ENCODE measurements at places on chromosomes 13 and 19.

- no peak for DNase-seq
Observed at GRCh38 chr13:100460791-100461190, 127.8 kb downstream of the GGACT start.

- DNase-seq, result no peak
Observed at GRCh38 chr19:51740356-51740755, 11.3 kb downstream of the FPR1 start.

DNA sequence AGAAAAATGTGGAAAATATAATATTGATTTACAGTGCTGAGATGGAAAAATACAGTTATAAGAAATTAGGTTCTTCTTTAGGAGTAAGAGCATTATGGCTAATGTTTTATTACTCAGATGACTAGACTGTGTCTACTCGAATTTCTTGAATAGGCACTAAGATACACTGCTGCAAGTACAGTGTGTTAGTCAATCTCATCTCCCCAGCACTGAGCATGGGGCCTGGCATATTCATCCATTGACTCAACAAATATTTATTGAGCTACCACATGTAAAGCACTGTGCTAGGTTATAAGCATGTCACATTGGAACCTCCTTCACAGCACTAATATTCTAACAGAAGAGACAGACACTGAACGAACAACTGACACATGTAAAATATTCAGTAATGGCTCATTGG lies 242.5 kb upstream of the GPC6 start:
- no peak for DNase-seq

- no peak for DNase-seq
Observed at GRCh38 chr19:7521551-7522071, 813 bp upstream of the MCOLN1 start.

DNA sequence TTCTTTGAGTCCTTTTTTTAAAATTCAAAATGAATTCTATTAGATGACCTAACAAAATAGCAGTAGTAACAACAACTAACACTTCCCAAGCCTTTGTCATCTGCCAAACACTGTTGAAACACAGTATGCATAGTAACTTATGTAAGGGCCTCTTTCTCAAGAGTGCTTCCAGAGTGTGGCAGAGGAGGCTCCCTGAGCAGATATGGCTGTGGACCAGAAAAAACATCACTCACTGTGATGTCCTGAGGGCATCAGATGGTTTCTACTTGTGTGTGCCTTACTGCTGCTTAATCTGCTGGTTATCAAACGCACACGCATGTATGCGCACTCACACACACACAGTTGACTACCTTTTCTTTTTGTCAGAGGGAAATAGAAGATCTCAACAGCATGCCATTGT lies 110.8 kb downstream of the DLEU7 start:
- peak; percentile 77 for DNase-seq

GRCh38 chr19:1167687-1168571 lies 6.1 kb downstream of the SBNO2 start:
- DNase-seq, result no peak

GRCh38 chr13:90564566-90564965 lies 782.9 kb upstream of the MIR17HG start:
- no peak for DNase-seq

DNA sequence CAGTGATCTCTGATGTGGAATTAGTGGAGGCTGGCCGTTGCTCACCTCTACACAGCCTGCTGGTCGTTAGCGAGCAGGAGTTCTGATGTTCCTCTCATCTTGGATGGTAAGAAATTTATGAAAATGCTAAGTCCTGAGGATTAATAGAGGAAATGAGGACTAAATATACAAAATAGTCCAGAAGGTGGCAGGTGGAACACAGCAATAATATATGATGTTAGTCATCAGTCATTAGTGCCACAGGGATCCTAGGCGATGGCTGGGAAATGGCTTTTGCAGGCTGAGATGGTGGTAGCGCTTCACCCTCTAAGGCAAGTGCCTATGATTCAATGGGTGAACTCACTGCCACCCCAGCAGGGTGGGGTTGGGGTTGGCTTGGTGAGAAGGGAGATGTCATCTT lies 338.6 kb upstream of the TMTC4 start:
- DNase-seq, result no peak

- DNase-seq, result no peak
Observed at GRCh38 chr19:56097776-56098175, 23.3 kb downstream of the ZNF787 start.

DNA sequence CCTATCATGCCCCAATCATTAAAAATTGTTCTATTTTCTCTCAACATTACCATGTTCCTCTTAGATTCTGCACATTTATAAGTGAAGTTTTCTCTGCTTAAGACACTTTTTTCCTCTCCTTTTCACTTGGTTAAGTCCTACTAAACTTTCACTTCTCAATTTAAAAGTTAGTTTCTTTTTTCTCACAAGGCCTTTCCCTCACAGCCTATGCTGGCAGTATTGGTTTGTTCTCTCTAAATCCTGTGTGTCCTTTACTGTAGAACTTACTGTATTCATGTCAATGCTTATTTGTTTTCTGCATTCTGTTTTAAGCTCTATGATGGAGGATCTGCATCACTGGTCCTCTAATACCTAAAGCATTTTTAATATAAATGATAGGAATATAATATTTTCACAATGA lies 2816.6 kb downstream of the PCDH9 start:
- DNase-seq, result no peak

- DNase-seq, result no peak
Observed at GRCh38 chr19:15812060-15812722, 3.3 kb downstream of the OR10H1 start.

DNA sequence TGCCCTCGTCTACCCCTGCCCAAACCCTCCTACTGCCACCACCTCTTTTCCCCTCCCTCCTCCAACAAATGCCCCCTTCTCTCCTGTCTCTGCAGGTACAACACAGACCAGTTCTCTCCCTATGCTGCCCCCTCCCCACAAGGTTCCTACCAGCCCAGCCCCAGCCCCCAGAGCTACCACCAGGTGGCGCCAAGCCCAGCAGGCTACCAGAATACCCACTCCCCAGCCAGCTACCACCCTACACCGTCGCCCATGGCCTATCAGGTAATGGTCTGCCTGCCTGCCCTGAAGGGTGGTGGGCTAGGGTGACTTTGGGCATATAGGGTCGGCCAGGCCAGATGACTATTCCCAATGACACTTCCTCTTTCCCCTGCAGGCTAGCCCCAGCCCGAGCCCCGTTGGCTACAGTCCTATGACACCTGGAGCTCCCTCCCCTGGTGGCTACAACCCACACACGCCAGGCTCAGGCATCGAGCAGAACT lies 6.5 kb upstream of the TIMM50 start:
- no peak for DNase-seq

DNA sequence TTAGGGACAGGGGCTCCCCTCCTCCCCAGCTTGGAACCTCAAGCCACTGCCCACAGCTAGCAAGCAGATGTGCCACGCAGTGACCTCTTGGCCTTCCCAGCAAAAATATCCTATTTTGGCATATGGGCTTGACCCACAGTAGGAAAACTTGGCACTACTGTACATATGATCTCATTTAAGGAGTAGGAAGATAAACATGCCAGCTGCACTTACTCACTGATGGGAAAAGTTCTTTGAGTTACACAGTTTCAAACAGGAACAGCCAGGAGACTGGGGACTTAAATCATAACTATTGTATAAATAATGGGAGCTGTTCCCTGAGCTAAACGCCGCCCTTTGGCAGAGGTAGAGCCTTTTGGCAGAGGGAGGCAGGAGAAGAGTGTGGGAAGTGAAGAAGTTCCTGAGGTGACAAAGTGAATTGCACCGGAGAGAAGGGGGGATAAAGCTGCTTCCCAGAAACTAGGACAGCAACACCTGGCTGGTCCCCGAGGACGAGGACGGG lies 6.1 kb downstream of the SACS start:
- DNase-seq, result peak; percentile 87
